ENCODE measurements at places on chromosomes 1 and 21. TPM values are rescaled to one million over a fixed set of nuclear protein-coding genes. Genes with fewer than 3 reads are reported as not detected.

DNA sequence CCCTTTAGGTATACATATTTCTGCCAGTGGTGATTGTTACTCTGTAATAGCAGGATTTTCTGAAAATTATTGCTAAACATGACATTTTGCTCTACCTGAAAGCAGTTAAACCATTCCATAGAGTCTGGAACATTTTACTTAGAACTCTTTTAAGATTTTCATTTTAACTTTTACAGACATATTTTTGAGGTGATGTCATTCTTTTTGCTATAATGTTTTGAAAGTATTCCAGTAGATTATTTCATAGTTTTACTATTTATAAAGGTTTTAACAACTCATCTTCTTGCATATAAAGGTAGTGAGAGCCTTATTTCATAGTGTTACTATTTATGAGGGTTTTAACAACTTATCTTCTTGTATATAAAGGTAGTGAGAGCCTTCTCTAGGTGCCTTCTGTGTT lies 42.9 kb downstream of the PTBP2 start:
- H3K4me1 ChIP-seq: no peaks in the 10 kb centered on the region
- no peaks in the 10 kb centered on the region for H3K27me3 ChIP-seq
- DNase-seq: no peak

The DENND2C gene
- total RNA-seq: 0.62 TPM

DNA sequence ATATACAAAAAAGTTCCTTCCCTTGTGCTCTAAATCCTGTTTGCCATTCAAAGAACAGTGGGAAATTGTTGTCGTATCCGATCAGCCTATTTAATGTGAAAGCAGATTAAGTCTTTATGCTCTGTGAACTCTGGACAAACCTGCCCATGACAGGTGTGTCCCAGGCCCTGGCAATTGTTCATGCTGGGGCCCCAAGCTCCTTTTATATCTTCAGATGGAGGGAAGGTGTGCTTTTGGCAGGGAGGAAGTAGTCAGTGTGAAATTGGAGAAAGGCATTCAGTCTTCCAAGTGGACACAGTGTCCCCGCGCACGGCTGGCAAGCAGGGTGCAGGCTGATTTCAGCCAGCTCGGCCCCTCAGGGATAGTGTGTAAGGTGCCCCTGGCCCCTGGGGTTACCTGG lies 135.1 kb upstream of the F3 start:
- DNase-seq: no peak
- H3K36me3 ChIP-seq: no peaks in the 10 kb centered on the region
- H3K4me1 ChIP-seq: peaks cover 12% of the 10 kb centered on the region

DNA sequence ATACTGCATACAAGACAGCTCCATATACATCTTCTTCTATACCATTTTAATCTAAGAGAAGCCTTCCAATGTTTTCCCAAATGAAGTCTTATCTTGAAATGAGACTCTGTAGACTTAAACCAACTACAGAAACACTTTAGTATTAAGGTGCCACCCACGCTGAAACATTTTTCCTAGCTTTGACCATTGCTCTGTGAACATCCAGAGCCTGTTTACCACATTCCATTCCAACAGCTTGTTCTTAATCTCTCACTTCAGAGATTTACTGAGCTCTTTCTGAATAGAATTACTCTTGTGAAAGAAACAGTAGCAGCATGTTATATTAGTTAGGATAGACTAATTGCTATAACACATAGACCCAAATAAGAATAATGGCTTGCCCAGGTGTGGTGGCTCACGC lies 19.6 kb upstream of the POGZ start:
- H3K27ac ChIP-seq: no peak overlapping the region
- no peak overlapping the region for H3K4me3 ChIP-seq
- H3K27me3 ChIP-seq: peaks cover 4% of the 10 kb centered on the region
- H3K36me3 ChIP-seq: no peaks in the 10 kb centered on the region

The FCRLB gene
- 0.19 TPM for total RNA-seq

The SEC16B gene
- total RNA-seq: 0.67 TPM

- peak; percentile 39 for DNase-seq
- peaks cover 7% of the 10 kb centered on the region for H3K4me1 ChIP-seq
- no peak overlapping the region for H3K27ac ChIP-seq
- no peak overlapping the region for H3K4me3 ChIP-seq
- peaks cover 32% of the 10 kb centered on the region for H3K27me3 ChIP-seq
These were observed 113.7 kb upstream of the RRP15 start for GRCh38 chr1:218171302-218171893.

The LRRC38 gene
- total RNA-seq: not detected

DNA sequence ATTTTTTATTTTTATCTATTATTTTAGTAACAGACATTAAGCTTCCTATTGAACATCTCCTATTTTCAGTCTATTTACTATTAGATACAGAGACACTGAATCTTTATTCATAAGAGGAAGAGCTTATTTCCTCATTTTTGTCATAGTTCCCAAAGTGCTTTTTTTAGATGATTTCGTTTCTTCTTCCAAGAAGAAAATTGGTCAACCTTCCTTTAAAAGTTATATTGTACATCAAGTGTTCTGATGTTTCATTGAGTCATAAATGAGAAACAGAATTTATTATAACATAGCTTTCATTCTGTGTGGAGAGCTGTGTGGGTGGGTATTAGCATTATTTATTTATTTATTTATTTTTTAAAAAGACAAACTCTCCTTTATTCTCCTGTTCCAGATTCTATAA lies 50.6 kb upstream of the BACH1 start:
- no peaks in the 10 kb centered on the region for H3K36me3 ChIP-seq
- H3K27me3 ChIP-seq: no peaks in the 10 kb centered on the region
- H3K4me3 ChIP-seq: no peak overlapping the region

DNA sequence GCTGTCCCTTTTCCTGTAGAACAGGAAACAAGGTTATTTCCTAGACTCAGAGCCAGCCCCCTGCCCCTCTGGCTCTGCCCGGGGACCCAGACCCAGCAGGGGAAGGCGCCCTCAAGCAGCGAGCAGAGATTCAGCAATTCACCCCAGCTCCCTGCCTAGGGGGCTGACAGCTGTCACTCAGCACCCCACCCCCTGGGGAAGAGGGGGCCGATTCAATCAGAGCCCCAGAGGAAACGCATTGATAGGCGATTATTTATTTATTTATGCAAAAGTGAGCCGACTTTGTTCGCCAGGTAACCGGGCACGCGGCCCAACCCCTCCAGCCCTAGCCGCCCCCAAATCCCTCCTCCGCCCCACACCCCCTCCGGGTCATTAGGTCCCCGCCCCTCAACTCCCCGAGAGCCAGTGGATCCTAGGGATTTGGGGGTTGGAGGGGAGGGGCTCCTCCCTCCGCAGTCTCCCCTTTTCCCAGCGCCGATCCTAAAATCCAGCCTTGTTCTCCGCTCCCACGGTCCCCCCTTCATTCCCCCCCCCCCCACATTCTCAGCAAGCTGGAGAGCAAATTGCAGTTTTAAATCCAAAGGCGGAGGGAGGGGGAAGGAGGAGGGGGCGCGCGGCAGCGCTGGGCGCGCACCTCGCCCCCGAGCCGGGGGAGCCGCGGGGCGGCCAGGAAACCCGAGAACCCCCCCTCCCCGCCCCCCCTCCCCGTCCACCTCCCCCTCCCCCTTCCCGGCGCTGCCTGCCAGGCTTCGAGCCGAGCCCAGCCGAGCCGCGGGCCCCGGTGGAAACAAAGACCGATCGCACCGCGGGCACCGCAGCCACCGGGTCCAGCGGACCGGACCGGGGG lies 1.3 kb downstream of the AHDC1 start:
- DNase-seq: peak; percentile 77
- H3K27me3 ChIP-seq: no peaks in the 10 kb centered on the region
- H3K4me1 ChIP-seq: peaks cover 73% of the 10 kb centered on the region
- H3K27ac ChIP-seq: peak overlapping the region; percentile 43
- H3K36me3 ChIP-seq: no peaks in the 10 kb centered on the region

The TESK2 gene
- 10.5 TPM for total RNA-seq

Data from neural progenitor cell (in vitro differentiated cells).